Nephron progenitor cell (in vitro differentiated cells): ENCODE measurements at places on chromosomes 5 and 9.

DNA sequence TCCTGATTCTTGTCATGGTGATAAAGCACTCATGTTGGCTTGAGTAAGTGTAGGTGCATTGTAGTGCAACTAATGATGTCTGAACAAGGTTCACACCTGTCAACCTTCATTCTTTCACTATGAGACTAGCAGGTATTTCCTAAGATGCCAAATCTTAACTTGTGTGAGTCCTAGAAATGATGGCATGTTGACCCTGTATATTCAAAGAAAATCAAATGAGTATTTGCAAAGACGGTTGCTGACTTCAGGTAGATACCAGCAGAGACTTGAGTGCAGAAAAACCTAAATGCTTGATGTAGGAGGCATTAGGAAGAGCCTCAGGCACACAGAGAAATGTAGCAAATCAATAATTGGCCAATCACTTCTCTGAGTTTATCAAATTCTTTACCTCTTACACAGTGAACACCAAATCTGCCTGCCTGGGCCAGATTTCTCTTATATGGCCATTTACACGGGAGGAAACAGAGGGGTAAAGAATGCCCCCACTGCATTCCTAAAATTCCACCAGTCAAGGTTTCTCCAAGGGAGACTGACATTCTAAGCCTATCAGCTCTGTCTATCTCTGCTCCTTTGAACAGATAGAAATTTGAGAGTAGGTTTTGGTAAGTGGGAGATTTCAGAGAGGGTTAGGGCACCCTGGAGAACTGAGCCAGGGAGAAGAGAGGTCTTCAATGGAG, 488.6 kb upstream of the WWC1 start:
- no peak for DNase-seq
- no peaks in the 10 kb centered on the region for H3K36me3 ChIP-seq
- H3K4me3 ChIP-seq: no peak overlapping the region
- peaks cover 36% of the 10 kb centered on the region for H3K4me1 ChIP-seq
- H3K27me3 ChIP-seq: peaks cover 3% of the 10 kb centered on the region
- no peak overlapping the region for H3K27ac ChIP-seq

DNA sequence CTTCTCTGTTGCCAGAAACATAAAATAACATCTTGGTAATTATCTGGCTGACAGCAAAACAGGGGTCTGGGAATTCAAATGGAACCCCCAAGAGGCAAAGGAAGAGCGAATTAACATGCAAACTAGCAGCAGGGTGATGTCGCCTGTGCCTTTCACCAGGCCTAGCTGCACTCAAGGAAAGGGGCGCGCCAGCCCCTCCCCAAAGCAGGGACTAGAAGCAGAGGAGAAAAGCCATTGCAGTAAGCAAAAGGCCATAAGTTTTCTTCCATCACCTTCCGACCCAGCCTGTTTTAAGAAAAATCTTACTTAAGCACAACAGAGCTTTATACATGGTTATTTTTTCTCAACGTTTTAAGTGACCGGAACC, 539 bp downstream of the POC5 start:
- H3K36me3 ChIP-seq: peaks cover 12% of the 10 kb centered on the region
- peaks cover 12% of the 10 kb centered on the region for H3K27me3 ChIP-seq
- H3K4me3 ChIP-seq: peak overlapping the region; percentile 99
- H3K27ac ChIP-seq: peak overlapping the region; percentile 99
- H3K4me1 ChIP-seq: peaks cover 22% of the 10 kb centered on the region

DNA sequence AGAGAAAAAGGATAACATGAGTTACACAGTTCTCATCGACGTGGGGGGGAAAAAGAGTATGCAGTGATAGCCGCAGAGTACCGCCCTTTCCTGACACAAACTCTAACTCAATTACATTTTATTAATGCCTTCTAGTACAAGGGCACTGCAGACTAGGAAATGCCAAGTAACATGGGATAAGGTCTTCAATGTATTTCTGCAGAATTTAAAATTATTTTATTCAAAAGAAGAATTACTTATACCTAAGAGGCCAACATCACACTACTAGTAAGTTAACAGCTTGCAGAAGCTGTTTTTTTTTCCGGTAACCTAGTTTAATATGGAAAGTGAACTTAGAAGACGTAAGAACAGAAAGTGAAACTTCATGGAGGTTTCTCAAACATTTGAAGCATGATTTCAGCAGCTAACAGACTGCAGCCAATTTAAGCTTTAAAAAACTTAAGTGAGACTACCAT, 3.9 kb downstream of the SETX start:
- peaks cover 59% of the 10 kb centered on the region for H3K36me3 ChIP-seq
- H3K27ac ChIP-seq: no peak overlapping the region
- DNase-seq: no peak
- H3K27me3 ChIP-seq: no peaks in the 10 kb centered on the region
- H3K4me3 ChIP-seq: no peak overlapping the region

- H3K27ac ChIP-seq: peak overlapping the region; percentile 98
- H3K27me3 ChIP-seq: peaks cover 2% of the 10 kb centered on the region
- peak overlapping the region; percentile 66 for H3K4me3 ChIP-seq
- peaks cover 92% of the 10 kb centered on the region for H3K4me1 ChIP-seq
Observed at GRCh38 chr9:91835216-91835615, 114.8 kb downstream of the ROR2 start.

- DNase-seq: no peak
- H3K27me3 ChIP-seq: peaks cover 52% of the 10 kb centered on the region
- peaks cover 26% of the 10 kb centered on the region for H3K4me1 ChIP-seq
- no peak overlapping the region for H3K27ac ChIP-seq
- H3K4me3 ChIP-seq: no peak overlapping the region
Observed at GRCh38 chr5:141765896-141766551, 84.0 kb upstream of the ARAP3 start.
